Right ventricle myocardium inferior (tissue), 1 donor: ENCODE measurements at places on chromosomes 1 and 21. TPM values are rescaled to one million over a fixed set of nuclear protein-coding genes. Genes with fewer than 3 reads are reported as not detected.

- DNase-seq = no peak
Observed at GRCh38 chr1:6068073-6068472, 22.4 kb downstream of the KCNAB2 start.

GRCh38 chr1:47678464-47678980 is 240.7 kb downstream of the FOXD2 start:
- no peak for DNase-seq

GRCh38 chr21:37561941-37562919 is 195.7 kb downstream of the DYRK1A start:
- no peak for DNase-seq

DNA sequence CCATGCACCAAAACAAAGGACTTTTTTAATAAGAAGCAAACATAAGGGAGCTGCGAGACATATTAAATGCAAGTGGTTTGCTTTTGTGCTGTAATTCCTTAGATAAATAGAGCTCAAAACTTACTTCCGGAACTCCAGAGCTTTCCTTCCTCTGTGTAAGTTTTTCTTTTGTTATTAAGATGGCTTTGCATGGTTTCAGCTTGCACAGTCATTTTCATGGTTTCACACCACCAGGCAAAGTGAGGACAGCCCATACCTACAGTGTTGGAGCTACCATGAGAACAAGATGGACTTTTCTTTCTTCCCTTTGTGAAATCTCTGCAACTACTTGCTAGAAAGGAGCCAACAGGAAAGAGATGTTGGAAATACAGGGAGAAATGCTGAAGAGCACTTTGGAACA is 368.0 kb downstream of the SETD4 start:
- no peak for DNase-seq

DNA sequence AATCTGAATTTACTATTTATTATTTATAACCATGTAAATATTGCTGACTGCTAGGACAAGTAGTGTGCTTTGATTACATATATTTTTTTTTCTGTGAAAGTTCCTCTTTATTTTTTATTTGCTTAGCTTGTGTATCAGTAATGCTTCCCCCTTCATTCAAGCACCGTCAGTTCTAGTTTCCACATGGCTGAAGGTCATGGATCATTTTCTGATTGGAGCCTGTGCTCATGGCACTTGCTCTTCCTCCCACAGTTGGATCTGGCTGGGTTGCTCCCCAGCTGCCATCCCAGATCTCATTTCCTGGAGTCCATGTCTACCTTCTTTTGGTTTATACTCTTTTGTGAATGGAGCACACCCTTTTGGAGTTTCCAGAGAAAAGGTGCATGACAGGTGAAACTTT is 57.0 kb upstream of the IGSF5 start:
- no peak for DNase-seq

GRCh38 chr1:247561711-247562110 is 12.8 kb downstream of the GCSAML start:
- no peak for DNase-seq

GRCh38 chr21:23524685-23525084 is 2082.6 kb downstream of the MRPL39 start:
- DNase-seq = no peak

The FPGT gene
- total RNA-seq = 11.6 TPM

The GJB5 gene
- not detected for total RNA-seq

The UFC1 gene
- 82.8 TPM for total RNA-seq

The MIB2 gene
- 103 TPM for total RNA-seq

The FAM72D gene
- total RNA-seq = not detected
